ENCODE measurements at places on chromosomes 6 and 20.

DNA sequence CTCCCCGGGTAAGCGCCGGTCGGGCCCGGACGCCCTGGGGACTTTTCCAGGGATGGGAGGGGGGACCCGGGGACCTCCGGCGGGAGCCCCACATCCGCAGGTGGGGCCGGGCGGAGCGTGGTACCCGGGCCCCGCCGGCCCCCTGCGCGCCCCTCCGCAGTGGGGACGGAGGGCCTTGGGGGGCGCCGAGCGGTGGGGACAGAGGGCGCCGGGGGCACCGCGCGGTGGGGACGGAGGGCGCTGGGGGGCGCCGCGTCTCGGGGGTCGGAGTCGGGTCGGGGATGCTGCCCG, 270 bp downstream of the PLEKHG1 start:
- H3K36me3 ChIP-seq, result no peaks in the 10 kb centered on the region
- DNase-seq, result no peak
- H3K27ac ChIP-seq, result no peak overlapping the region
- H3K4me3 ChIP-seq, result no peak overlapping the region
- H3K27me3 ChIP-seq, result peaks cover 13% of the 10 kb centered on the region
- H3K4me1 ChIP-seq, result peaks cover 51% of the 10 kb centered on the region

- H3K27ac ChIP-seq, result no peak overlapping the region
- DNase-seq, result no peak
- H3K4me1 ChIP-seq, result peaks cover 6% of the 10 kb centered on the region
Measured at GRCh38 chr6:165768961-165769360, 105.9 kb upstream of the PDE10A start.

DNA sequence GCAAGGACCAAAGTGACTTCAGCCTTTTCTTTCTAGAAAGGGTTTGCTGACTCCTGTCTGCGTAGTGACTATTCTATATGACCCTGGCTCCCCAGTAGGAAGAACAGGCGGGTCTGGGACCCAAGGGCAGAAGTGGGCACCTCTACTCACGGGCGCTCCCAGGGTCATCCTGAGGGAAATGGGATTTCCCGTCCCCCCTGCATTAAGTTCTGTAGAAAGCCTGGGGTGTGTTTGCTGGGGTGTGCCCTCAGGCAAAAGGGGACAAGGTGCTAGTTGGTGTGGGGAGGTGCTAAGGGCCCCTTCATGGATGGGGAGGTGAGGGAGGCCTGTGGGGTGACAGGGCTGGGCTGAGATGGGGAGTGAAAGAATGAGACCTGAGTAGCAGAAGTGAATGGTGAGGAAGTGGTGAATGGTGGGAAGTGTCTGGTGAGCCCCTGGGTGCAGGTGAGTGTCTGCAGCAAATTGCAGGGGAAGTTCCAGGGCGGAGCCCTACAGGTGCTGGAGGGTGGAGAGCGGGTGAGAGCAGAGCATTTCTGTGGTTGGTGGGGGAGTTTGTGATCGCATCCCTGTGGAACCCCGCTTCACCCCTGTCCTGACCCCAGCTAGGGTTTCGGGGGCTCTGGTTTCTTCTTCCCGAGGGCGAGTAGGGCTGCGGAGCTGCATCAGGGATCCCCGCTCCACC, 21.1 kb downstream of the RAET1L start:
- H3K36me3 ChIP-seq, result no peaks in the 10 kb centered on the region
- peak overlapping the region; percentile 84 for H3K4me3 ChIP-seq
- peaks cover 85% of the 10 kb centered on the region for H3K27me3 ChIP-seq
- no peak overlapping the region for H3K27ac ChIP-seq
- H3K4me1 ChIP-seq, result peaks cover 3% of the 10 kb centered on the region
- no peak for DNase-seq

- no peak overlapping the region for H3K4me3 ChIP-seq
- H3K36me3 ChIP-seq, result no peaks in the 10 kb centered on the region
- no peak for DNase-seq
- H3K27ac ChIP-seq, result no peak overlapping the region
- H3K4me1 ChIP-seq, result no peaks in the 10 kb centered on the region
Measured at GRCh38 chr20:55140631-55141030, 665.2 kb downstream of the DOK5 start.

GRCh38 chr6:119978274-119978889, 628.8 kb upstream of the MAN1A1 start:
- H3K4me1 ChIP-seq, result peaks cover 6% of the 10 kb centered on the region
- no peak overlapping the region for H3K4me3 ChIP-seq
- no peak overlapping the region for H3K27ac ChIP-seq
- no peak for DNase-seq

DNA sequence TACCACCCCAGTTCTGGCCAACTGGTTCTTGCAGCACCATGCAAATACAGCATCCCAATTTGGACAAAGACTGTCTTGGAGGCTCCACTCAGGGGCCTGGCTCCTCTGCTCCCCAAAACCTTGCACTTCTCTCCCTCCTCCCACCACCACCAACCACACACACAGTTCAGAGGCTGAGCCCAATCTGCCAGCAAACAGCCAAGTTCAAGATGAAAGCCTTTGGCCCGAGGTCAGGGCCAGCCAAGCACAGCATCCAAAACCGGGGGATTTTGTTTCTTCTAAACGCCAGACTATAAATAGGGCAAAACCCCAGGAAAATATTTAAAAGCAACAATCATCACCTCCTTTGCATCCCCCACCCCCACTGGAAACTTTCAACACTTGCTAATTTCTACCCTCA, 5.7 kb downstream of the KCNK5 start:
- no peak overlapping the region for H3K27ac ChIP-seq
- no peaks in the 10 kb centered on the region for H3K36me3 ChIP-seq
- H3K4me1 ChIP-seq, result peaks cover 27% of the 10 kb centered on the region
- DNase-seq, result no peak
- H3K4me3 ChIP-seq, result no peak overlapping the region
- peaks cover 22% of the 10 kb centered on the region for H3K27me3 ChIP-seq

DNA sequence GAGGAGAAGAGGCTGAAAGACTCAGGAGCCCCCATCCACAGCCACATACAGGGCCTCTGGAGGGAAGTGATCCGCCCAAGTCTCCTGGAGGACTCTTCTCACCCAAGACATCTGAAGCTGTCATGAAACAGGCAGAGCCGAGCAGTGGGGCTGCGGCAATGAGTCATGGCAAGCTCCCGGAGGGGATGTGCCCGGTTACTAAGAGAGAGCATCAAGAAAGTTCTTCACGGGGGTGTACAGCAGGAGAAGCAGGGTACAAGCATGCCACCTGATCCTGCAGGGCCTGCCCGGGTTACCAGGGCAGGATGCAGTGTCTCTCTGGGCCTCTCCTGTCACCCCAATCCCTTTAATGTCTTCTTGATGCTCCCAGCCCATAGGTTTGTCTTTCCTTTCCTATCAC, 21.1 kb downstream of the TRIM26 start:
- H3K27me3 ChIP-seq, result no peaks in the 10 kb centered on the region
- H3K36me3 ChIP-seq, result peaks cover 41% of the 10 kb centered on the region
- no peak overlapping the region for H3K27ac ChIP-seq
- H3K4me1 ChIP-seq, result no peaks in the 10 kb centered on the region
- H3K4me3 ChIP-seq, result no peak overlapping the region

DNA sequence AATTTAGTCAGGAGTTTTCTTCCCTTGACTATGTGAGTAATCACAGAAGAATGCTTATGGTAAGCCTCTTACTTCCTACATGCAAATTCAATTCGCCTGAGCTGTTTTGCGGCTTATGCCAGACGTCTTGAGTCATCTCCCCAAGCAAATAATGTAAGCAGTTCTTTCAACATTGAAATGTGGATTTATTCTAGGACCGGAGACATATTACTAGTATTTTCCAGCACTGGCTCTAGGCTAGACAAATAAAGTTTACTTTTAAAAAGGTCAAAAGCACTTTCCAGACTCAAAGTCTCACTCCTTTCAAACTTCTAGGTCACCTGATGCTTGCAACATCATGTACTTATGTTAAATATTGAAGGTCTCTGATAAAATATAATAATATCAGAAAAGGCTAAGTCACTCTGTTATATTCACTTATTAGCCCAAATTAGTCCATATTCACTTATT, 38.1 kb upstream of the NOX3 start:
- DNase-seq, result no peak
- H3K36me3 ChIP-seq, result no peaks in the 10 kb centered on the region
- H3K27me3 ChIP-seq, result peaks cover 3% of the 10 kb centered on the region
- peaks cover 11% of the 10 kb centered on the region for H3K4me1 ChIP-seq
- H3K27ac ChIP-seq, result no peak overlapping the region
- no peak overlapping the region for H3K4me3 ChIP-seq

DNA sequence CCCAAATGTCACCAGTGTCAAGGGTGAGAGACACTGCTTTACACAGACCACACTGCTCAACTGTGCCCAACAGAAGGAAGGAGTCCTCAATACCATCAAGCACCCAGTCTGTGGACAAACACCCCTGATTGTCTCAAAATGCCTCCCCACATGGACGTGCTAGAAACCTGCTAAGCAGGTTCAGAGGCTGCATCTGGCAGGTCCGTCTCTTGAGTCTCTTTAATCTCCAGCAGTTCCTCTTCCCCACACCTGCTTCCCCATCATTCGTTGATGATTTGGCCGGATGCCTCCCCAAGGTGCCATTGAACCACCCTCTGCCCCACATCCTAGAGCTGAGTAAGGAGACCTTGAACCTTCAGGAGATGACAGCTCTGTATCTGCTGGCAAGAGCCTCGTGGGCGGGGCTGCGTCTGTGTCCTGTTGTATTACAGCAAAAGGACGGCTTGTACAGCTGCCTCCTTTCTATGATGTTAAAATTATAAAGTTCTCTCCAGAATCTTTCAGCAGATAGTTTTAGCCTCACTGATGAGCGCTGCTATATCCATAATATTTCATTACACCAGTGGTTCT, 179.2 kb downstream of the PREX1 start:
- no peak overlapping the region for H3K27ac ChIP-seq
- H3K4me3 ChIP-seq, result no peak overlapping the region
- peaks cover 5% of the 10 kb centered on the region for H3K4me1 ChIP-seq

- H3K36me3 ChIP-seq, result no peaks in the 10 kb centered on the region
- H3K4me3 ChIP-seq, result no peak overlapping the region
- H3K4me1 ChIP-seq, result peaks cover 3% of the 10 kb centered on the region
Measured at GRCh38 chr20:1846341-1846740, 48.9 kb upstream of the SIRPA start.

DNA sequence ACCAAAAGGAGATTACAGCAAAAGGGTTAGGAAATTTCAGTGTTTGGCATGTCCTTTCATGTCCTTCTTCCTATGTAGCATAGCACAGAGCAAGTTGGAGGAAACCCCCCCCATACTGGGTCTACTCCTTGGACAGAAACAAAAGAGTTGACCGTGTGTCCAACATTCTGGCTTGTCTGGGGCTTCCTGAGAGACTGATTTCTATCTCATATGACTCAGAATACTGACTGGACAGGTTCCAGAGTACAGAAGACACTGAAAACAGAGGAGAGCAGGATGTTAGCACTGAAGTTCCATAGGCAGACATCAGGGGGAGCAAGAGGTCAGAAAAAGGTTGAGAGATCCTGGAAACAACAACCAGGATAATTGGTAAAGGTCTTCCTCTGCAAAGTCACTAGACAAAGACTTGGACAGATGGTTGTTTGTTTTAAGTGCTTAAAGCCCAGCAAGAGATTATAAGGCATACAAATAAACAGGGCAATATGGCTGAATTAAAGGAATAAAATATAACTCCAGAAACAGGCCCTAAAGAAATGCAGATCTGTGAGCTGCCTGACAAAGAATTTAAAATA, 48.4 kb downstream of the USP49 start:
- no peaks in the 10 kb centered on the region for H3K27me3 ChIP-seq
- H3K4me3 ChIP-seq, result no peak overlapping the region
- H3K27ac ChIP-seq, result peak overlapping the region; percentile 86
- peak; percentile 62 for DNase-seq

DNA sequence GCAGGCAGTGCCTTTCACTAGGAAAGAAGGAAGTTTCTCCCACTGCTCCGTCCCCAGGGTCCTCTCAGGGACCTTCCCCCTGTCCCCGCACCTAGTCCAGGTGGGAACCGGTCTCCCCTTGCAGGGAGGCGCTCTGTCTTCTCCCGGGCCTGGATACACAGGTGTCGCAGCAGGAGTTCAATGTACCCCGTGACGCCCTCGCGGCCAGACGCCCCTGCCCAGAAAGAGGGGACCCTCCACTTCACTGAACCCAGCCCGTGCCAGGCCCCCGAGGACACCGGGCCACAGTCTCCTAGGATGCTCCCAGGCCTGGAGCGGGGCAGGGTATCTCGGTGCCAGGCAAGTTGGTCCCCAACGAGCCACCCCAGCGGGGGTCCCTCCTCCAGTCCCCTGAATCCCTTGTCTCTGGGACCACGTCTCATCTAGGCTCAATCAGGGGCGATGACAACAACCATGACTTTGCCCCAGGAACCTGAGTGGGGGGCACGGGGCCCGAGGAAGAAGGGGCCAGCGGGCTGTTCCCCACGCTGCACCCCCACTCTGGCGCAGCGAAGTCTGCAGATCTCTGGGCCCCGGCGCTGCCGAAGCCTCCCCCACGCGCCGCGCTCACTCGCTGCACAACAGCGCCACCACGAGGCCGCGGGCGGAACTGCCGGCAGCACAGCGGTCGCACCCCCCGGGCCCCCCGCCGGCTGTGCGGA, 103.0 kb downstream of the EDN3 start:
- H3K4me1 ChIP-seq, result peaks cover 11% of the 10 kb centered on the region
- H3K4me3 ChIP-seq, result no peak overlapping the region
- peaks cover 42% of the 10 kb centered on the region for H3K27me3 ChIP-seq

DNA sequence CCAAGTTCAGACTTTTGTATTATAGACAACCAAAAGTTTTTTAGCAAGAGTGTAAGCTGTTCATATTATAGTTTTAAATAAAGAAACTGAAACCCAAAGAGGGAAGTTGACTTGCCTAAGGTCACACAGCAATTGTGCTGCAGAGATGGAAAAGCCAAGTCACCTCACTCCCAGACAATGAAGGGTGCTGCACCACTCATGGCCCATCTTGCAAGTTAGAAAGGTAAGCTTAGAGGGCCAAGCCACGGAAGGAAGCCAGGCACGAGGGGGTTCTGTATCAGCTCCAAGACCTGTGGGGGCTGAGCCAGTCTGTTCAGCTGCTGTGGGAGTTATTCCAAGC, 860 bp downstream of the DEFB124 start:
- H3K27ac ChIP-seq, result no peak overlapping the region
- no peaks in the 10 kb centered on the region for H3K27me3 ChIP-seq
- H3K36me3 ChIP-seq, result peaks cover 3% of the 10 kb centered on the region

DNA sequence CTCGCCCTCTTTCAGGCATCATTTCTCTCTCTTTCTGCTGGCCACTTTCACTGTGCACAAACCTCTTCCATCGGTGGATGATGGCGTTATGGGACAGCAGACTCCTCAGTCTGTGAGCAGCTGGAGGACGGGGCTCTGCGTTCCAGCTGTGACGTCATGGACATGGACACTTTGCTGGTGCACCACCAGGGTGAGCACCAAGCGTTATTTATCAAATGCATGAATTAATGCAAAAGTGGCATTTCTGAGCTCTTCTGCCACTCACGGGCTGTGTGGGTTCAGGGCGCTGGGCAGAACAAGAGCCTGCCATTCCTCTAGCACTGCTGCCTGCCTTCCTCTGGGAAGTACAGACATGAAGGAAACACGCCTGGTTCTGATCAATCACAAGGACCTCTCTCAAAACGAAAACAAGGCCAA, 82.9 kb upstream of the MPC1 start:
- no peak for DNase-seq
- H3K4me3 ChIP-seq, result no peak overlapping the region
- H3K4me1 ChIP-seq, result peaks cover 29% of the 10 kb centered on the region
- H3K27ac ChIP-seq, result peak overlapping the region; percentile 85
- H3K36me3 ChIP-seq, result no peaks in the 10 kb centered on the region

GRCh38 chr6:13048113-13048512, 280.2 kb downstream of the TBC1D7 start:
- H3K4me1 ChIP-seq, result no peaks in the 10 kb centered on the region
- H3K27me3 ChIP-seq, result peaks cover 45% of the 10 kb centered on the region
- no peak for DNase-seq
- no peak overlapping the region for H3K4me3 ChIP-seq

Data from mesothelial cell of epicardium (in vitro differentiated cells).